ENCODE measurements at places on chromosomes 3 and 15.

GRCh38 chr15:71651750-71652186 is 158.6 kb upstream of the NR2E3 start:
- no peak for DNase-seq

DNA sequence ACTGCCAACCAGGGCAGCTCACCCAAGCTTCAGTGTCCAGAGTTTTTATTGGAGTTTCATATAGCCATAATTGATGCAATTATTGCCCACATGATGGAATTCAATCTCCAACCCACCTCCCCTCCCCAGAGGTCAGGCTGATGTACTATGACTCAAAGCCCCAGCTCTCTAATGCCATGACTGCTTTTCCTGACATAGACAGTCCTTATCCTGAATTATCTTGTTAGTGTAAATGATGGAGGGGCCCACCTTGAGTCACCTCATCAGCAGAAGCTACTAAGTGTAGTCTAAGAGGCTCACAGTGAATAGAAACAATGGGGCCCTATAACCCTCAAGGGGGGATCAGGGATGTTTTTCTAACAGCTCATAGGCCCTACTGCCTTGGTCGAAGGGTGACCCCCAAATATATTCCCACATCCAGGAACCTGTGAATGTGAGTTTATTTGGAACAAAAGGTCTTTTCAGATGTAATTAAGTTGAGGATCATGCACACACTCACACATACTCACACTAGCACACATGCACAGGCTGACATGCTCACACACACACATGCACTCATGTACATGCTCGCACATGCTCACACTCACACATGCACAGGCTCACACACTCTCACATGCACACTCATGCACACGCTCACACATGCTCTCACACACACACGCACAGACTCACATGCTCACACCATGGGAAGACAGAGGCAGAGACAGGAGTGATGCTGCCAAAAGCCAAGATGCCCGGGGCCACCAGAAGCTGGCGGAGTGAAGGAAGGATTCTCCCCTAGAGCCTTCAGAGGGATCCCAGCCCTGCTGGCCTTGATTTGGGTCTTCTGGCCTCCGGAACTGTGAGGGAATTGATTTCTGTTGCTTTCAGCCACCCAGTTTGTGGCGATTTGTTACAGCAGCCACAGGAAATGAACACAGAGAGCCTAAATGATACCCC is 131.2 kb upstream of the SMAD3 start:
- DNase-seq, result no peak

DNA sequence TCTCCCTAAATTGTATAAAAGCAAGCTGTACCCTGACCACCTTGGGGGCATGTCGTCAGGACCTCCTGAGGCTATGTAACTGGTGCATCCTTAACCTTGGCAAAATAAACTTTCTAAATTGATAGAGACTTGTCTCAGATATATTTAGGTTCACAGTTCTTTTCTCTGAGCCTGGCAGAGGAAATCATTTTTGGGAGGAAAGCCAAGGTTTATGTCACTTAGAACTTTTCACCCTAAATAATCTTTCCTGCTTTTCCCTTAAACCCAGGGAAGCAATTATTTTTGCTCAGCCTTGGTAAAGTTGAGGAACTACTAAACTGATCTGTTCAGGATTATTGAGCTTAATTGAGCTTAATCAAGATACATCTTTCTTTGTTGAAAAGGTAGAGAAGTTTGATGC is 608.9 kb downstream of the PDCD6IP start:
- DNase-seq, result no peak

GRCh38 chr15:48145923-48146322 is 25.1 kb downstream of the SLC24A5 start:
- DNase-seq, result no peak

DNA sequence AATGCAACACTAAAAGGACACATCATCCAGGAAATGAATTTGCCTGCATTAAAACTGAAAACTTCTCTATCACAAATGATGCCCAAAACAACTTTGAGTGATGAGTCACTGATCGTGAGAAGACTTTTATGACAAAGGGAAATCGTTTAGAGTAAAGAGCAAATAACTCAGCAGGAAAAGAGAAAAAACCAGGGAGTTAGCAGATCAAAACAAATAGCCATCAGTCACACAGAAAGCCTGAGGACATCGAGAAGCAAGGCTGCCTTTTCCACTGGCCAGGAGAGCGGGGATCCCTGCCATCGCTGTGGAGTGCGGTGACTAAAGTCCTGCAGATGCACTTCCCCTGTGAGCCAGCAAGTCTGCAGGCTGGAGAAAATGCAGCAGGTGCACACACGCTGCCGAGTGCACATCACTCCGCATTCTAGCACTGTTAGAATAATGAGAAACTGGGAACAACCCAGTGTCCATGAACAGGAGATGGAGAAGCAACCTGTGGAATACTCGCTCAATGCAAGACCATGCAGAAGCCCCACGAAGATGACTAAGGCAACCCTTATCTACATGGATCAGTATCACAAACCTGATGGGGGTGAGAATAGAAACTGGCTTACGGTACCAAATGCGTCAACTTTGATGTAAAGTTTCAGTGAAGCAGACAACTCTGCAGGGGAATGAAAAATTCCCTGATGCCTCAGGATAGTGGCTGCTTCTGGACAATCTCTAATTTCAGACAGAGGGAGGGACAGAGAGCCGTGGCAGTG is 86.4 kb downstream of the NSMCE3 start:
- DNase-seq, result no peak

GRCh38 chr3:52683611-52684010 is 2.1 kb downstream of the PBRM1 start:
- no peak for DNase-seq

GRCh38 chr3:71308836-71309235 is 274.7 kb downstream of the FOXP1 start:
- no peak for DNase-seq

- no peak for DNase-seq
These were observed 17.9 kb downstream of the SERP1 start for GRCh38 chr3:150528354-150528797.

DNA sequence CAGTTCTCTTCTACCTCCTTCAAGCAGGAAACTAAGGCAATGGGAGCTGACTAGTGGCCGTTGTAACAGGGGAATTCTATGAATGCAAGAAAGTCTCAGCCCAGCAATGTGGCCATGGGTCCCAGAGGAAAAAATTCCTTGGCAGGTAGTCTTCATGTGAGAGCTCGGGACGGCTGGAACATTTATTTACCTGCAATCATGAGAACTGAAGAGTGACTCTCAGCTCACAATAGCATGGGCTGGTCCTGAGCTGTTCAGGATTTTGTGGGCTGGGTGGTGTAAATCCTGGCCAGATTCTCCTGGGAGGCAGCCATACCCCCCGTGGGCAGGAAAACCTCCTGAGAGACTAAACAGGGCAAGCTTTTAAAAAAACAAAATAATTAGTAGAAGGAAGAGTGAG is 330.3 kb upstream of the CTNNB1 start:
- DNase-seq, result no peak

DNA sequence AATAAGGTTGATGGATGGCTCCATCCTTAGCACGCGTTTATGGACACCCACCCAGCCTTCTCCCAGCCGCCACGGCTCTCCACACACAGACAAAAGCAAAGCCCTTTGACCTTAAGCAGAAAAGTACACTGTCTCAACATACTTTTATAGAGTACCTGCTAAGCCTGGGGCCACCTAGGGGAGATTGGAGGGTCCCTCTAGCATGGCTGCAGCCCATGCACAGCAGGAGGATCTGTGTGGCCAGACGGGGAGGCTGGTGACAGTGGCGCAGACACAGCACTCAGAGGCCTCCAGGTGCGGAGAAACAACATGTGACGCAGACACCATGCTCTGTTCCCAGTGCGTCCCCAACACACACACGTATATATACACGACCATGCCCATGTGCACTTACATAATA is 174.9 kb downstream of the XXYLT1 start:
- DNase-seq, result no peak

GRCh38 chr3:114878114-114878839 is 268.8 kb downstream of the ZBTB20 start:
- DNase-seq, result no peak

DNA sequence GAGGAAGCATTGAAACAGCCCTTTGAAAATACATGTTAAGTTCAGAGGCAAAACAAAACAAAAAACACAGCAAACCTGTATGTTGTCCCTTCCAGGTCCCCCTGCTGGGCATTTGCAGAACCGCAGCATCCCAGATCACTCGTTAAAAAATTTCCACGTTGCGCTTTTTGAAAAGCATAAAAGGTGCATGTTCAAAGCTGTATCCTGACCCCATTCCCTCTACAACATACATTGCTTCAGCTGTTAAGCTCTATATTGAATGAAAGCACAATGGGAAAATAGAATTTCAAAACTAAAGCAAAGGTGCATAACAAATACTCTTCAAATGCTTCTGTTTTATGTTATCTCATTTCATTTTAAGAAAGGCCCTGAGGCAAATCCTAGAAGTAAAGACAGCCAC is 328.3 kb downstream of the THSD4 start:
- DNase-seq, result no peak

DNA sequence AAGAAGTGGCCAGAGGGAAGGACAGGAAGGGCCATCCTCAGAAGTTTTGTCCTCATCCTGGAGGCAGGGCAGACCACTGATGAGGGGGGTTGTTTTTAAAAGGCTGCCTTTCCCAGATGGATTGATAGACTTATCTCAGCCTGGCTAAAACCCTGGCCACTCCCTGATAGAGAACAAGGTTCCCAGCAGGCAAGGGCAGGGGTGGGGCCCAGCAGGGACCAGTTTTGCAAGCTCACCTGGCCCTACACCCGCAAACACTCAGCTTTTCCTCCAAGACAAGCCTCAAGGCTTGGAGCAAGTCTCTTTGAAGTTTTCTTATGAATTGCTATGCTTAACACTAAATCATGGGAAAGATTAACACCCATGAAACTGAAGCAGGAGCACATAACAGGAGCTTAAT is 9.1 kb downstream of the LIPC start:
- no peak for DNase-seq

DNA sequence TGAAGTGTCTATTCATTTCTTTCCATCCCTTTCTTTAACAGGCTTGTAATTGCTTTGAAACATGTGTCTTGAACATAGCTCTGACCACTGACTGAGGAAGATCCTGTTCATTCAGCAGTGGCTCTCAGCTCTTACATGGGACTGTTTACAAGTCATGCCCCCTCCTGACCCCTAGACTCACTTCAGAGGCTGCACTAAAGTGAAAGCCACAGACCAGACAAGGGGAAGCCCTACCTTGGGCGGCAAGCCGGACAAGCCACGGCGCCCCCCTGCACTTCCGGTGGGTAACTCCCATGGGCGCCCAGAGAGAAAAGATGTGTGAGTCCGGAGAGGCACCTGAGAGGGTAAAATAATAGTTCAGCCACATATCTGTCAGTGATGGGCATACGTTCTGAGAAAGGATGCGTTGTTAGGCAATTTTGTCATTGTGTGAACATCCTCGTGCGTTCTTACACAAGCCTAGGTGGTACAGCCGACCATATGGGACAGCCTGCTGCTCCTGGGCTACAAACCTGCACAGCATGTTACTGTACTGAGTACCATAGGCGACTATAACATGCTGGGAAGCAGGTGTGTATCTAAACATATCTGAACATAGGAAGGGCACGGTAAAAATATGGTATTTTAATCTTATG is 116.2 kb downstream of the CHSY1 start:
- DNase-seq, result no peak

DNA sequence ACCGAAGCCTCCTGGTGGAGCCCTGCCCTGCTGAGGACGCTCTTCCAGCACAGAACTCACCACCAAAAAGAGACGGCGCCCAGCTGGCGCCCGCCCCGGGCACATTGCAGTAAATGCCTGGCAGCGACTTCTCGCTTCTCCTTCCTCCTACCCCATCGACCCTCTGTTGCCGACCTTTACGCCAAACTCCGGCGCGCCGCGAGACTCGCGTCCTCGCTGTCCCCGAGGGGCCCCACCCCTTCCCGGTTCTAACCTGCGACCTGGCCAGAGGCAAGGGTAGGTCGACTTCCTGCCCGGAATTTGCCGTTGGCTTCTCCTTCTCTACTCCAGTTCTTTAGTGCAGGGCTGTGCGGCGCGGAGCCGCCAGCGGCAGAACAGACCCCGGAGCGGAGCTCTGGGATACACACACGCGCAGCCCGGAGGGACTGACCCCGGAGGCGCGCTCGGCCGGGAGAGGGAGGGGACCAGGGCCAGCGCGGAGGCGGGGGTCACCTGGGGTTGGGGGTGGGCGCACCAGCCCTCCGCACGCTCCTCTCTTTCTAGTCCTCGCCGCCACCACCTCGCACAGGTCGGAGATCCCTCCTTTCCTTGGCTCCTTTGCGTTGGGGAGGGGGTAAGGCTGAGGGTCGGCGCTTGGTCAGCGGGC is 226.6 kb upstream of the AZI2 start:
- peak; percentile 53 for DNase-seq

- DNase-seq, result peak; percentile 9
These were observed 31.8 kb downstream of the PCSK6 start for GRCh38 chr15:101457696-101458095.

Data from NCI-H446 (cell line).